ENCODE measurements at places on chromosomes 2 and 18.

DNA sequence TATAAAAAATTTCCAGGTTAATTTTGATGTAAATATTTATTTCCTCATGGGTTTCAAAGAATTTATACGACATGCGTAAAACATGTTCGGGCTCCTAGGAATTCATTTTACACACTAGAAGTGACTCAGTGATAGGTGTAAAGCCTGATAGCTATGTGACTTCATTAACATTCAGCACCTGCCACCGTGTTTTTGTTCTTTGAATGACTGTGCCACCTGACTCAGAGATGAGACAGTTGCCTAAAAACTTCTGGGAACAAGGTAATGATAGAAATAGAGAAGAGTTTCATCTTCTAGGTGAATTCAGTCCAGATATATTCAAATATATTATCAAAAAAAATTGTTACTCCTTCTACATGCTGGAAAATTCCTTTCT, 10.0 kb downstream of the IL1R2 start:
- no peak for DNase-seq

- DNase-seq: no peak
Observed at GRCh38 chr2:241560883-241561474, 2.4 kb downstream of the BOK start.

DNA sequence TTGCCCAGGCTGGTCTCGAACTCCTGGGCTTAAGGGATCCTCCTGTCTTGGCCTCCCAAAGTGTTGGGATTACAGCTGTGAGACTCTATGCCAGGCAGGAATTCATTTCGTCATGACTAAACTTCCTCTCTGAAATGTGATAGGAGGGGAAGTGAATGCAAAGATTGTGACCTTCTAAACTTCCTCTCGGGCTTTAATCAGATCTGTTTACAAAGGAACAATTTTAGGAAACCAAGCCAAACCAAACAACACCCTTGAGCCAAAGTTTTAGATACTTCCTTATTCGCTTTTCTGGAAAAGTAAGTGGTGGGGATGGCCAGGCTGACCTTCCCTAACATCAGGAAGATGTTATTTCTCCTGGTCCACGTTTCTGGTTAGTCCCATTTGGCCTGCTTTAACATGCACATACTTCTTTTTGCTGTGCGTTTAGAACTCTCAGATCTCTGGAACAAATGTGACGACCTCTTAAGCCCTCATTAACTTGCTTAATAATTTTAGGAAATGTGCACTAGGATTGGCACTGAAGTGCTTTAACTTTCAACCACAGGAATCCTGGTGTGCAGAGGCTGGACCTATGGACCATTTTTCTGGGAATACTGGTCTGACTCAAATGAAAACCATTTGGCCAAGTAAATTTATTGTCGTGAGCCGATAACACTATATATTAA, 33.2 kb upstream of the YES1 start:
- no peak for DNase-seq

- no peak for DNase-seq
Observed at GRCh38 chr18:25560369-25560768, 208.4 kb upstream of the ZNF521 start.

DNA sequence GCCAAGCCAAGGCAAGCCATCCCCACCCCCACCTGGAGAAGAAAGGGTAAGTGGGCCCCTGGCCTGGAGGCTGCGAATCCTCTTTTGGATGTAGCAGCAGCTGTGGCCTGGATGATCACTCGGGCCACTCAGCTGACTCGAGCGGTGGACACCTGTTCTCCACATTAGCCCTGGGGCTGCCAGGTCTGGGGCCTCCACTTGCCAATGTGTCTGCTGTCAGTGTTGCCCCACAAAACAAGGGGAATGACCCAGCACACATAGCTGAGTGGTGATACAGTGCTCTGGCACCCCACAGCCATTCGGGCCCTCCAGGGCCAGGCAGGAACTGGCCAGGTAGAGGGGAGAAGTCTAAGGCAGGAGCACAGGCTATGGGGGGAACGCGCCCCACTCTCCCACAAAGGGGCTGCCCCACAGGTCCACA, 2.6 kb downstream of the STK25 start:
- DNase-seq: no peak

DNA sequence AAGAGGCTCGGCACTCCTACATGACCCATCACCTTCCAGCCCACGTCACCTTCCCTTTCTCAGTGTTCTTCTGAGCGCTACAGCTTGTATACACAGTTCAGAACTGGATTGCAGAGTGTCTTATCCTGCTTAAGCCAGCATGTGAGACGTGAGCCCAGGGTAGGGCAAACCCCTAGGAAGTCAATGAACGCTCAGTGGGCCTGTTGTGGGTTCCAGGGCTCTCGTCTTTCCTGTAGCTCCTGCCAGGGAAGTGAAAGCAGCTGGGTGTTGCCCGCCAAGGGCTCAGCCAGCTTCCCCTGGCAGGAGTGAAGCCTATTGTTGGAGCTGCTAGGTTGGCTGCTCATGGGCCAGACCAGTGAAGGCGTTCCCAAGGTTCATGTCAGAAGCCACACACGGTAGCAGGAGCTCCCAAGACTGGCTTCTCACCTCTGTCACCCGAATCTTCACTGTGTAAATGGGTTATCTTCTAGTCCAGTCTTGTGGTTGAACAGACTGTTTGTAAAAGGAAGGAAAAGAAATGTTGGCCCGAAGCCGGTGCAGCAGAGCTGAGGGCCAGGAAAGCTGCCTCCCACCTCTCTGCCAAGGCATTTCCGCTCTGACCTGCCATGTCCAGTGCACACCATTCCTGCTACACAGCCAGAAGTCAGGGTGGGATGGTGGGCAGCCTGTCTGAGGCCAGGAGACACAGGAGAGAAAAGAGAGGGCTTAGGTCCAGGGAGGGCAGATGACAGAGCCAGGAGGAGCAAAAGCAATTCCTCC, 69.6 kb upstream of the RMDN2 start:
- DNase-seq: no peak

All from T-helper 2 cell (primary cell).